Nucleus accumbens (tissue), 56 donors: ENCODE measurements at places on chromosomes 7 and 10.

DNA sequence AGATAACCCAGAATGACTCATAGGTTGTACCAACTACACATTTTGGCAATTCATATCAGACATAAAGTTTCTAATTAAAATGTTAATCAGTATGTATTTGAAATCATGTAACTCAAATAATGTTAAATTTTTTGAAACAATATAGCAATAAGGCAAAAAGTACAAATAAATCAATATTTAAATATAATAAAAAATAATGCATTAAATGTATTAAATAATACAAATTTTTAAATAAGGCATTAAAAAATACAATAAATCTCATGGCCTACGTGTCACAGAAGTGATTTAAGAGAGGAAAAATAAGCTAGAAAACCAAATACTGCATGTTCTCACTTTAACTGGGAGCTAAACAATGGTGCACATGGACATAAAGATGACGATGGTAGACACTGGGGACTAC, 9.1 kb downstream of the PON2 start:
- DNase-seq: no peak

DNA sequence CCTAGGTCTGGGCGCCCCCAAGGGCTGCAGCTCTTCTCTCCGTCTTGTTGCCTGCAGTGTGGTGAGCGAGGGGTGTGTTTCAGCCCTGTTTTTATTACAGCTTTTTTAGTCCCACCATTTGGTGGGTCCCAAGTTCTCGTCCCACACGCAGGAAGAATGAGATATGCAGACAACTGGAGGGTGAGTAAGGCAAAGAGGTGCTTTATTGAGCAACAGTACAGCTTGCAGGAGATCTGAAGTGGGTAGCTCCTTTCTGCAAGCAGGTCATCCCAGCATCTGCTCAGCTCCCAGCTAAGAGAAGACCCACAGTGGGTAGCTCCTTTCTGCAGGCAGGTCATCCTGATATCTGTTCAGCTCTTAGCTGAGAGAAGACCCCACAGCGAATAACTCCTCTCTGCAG, 28.2 kb downstream of the C10orf67 start:
- no peak for DNase-seq

DNA sequence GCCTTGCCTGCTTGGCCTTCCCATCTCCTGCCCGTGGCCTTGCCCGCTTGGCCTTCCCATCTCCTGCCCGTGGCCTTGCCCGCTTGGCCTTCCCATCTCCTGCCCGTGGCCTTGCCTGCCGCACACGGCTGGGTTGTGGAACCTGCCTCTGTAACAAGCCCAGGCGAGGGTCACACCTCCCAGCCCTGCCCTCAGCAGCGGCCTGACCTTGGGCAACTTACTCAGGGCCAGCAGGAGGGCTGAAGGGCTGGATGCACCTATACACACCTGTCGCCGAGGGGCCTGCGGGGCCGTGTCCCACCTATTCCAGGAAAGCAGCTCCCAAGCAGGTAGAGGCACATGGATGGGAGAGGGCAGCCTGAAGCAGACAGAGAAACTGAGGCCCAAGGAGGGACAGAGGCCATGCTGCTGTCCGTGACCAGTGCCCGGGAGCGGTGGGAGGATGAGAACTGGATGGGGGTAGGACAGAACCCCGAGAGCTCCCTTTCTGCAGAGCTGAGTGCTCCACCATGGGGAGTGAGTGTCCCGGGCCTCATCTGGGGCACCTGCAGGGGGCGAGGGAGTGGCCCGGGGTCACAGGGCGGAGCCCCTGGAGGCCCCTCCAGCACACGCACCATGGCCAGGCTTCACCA, 277.6 kb downstream of the ELFN1 start:
- DNase-seq: no peak

DNA sequence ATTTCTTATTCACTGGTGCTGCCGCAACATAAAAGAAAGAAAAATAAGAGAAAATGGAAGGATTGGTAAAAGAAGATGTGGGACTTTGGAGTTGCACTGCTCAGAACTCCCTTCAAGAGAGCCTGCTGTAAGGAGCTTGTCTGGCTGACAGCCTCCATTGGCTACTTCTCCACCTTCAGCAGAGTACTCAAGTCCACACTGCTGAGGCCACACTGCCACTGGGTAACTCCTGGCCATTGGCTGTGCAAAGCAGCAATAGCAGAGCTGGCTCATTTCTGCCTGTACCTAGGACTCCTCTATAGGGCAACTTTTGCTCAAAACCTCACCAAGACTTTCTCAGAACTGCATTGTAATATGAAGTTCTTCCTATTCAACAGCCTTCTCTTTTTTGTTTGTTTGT, 38.7 kb upstream of the PCLO start:
- no peak for DNase-seq

DNA sequence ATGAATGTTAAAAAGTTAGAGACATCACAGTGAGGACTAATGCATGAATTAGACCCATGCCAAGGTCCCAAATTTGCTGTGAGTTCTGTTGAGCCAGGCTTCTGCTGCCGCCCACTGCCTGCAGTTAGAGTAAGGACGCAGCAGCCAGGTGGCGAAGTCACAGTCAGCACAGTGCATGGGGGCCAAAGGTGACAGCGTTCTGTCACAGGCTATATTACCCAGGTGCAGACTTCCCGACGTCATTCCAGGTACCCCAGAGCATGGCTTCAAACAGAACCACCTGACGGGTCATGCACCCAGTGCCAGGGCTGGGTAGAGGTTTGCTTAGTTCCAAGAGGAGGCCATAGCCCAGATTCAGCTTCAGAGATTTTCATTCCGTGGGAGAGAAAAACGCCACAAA, 33.9 kb upstream of the HMX3 start:
- no peak for DNase-seq
